ENCODE measurements at places on chromosomes 2 and 18.

GRCh38 chr2:231634412-231634811 lies 41.7 kb downstream of the TEX44 start:
- DNase-seq: no peak

- DNase-seq: no peak
Measured at GRCh38 chr2:239389414-239390329, 11.1 kb downstream of the HDAC4 start.

DNA sequence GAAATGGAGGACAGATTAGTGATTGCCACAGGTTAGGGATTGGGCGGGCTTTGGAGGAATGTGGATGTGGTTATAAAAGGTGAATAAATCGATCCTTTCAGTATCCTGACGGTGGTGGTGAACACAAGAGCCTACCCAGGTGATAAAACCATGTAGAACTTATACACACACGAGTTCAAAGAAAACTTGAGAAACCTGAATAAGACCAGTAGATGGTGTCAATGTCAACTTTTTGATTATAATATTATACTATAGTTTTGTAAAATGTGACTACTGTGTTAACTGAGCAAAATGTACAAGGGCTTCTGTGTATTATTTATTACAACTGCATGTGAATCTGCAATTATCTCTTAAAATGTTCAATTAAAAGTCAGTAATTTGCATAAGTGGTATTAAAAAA lies 136.3 kb downstream of the ERBB4 start:
- DNase-seq: no peak

DNA sequence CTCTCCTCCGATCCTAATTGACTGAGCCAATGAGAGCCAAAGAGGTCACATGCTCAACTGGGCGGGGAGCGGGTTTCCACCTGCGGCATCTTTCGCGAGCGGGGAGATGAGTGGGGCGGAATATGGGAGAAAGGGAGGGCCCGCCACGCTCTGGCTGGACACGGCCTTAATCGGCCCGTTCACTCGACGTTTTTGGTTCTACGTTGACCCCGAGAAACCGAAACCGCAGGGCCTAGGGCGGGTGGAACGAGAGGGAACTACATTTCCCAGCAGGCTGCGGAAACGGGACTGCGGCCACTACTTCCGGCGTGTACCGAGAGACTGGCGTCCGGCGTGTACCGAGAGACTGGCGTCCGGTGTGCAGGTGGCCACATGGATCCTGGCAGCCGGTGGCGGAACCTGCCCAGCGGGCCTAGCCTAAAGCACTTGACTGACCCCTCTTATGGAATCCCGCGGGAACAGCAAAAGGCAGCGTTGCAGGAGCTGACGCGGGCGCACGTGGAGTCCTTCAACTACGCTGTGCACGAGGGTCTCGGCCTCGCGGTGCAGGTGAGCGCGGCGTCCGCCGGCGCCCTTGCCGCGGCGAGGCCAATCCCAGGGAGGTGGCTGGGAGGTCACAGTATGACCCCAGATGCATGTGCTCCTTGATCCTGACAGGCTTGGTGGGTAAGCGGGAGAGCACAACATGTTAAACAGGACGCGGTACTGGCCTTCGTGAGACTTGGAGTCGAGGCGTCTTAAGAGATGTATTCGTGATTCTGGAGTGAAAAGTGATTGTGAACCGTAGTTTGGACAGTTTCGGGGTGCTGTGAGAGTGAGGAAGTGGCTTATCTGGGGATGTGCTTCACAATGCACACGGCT lies at the start of gene POLR1B:
POLR1B (plus strand) TSS at position 343 of the 861 bp plus-strand sequence; CDS start at position 373, 30 bp downstream.
- peak; percentile 64 for DNase-seq

GRCh38 chr2:72851333-72851732 lies 25.5 kb upstream of the EXOC6B start:
- DNase-seq: no peak

GRCh38 chr18:48693625-48694262 lies 154.9 kb downstream of the CTIF start:
- no peak for DNase-seq

DNA sequence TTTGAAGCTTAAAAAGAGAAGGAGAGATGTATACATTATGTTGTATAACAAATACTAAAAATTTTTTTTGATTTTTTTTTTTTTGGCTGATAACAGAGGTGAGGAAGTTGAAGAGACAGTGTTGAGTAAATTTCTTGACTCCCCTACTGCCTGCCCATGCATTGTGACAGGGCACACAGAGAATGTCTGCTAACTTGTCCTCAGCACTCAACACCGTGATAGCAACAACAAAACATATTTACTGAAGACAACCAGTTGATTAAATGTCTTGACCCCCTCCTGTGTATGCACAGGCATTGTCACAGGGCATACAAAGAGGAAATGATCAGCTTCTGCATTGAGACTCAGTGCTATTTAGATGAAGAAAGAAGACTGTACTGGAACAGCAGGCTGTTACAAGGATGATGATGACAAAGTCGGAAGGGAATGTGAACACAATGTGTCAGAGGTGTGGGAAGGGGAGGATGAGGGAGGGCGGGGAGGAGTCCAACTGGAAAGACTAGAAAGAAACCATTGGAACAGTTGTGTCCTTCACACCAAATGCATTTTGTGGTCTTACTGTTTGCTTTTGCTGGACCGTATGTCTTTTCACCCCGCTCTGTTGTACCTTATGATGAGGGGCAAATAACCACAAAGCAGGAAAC lies 89.5 kb downstream of the CERS6 start:
- DNase-seq: no peak

DNA sequence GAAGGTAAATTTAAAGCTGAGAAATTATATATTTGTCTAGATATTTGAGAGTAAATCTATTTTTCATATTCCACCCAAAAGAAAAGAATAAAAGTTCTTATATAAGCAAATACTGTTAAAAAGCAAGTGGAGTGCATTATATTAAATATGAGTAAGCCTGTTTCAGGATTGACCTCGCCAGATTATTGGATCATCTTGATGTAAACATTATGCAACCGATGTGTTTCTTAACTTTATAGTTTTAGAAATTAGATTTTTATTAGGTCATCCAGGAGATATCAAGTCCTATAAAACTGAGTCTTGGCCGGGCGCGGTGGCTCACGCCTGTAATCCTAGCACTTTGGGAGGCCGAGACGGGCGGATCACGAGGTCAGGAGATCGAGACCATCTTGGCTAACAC lies 100.3 kb upstream of the MSTN start:
- DNase-seq: no peak

GRCh38 chr2:138269765-138270164 lies 231.8 kb upstream of the SPOPL start:
- DNase-seq: no peak

DNA sequence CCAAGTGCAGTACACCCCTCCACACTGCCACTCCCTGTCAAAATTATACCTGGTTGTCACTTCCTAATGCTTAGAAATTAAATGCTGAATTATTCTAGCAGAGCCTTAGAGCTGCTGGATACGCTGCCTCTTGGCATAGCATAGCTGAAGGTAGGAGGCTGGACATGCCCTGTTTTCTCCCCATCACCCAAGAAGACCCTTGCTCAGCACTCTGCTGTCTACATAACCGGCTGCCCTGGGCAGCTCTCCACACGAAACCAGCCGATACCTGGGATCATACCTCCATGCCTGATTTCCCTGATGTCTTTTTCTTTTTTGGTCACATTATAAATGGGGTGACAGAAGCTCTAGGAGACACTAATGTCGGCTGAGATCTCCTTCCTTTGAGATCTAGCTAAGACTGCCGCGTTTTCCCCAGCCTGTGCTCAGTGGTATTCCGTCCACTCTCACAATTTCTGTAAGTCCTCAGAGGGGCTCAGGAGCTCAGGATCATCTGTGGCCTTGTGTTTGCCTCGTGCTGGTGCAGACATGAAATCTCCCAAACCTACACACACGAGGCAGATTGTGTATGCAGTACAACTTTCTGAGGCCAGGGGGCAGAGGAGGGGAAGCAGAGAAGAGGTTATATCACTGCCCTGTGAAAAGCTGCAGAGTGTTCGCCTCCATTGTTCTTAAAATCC lies 13.5 kb upstream of the ZAP70 start:
- DNase-seq: peak; percentile 55

DNA sequence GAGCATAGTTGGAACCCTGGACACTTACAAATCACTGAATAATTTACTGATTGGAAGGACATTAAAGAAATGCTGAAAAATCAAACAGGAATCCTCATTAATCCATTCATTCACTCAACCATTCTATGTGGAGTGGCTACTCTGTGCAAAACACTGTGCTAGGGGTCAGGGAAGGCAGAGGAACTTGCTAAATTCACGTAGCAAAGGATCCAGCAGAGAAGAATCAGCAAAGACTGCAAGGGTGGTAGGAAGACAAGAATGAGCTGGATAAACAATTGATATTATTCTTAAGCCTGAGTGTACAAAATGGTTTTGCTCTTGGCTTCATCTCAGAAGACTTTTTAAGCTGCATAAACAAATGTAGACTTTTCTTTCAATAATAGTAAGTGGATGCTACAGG lies 164.3 kb upstream of the CAVIN2 start:
- DNase-seq: no peak

DNA sequence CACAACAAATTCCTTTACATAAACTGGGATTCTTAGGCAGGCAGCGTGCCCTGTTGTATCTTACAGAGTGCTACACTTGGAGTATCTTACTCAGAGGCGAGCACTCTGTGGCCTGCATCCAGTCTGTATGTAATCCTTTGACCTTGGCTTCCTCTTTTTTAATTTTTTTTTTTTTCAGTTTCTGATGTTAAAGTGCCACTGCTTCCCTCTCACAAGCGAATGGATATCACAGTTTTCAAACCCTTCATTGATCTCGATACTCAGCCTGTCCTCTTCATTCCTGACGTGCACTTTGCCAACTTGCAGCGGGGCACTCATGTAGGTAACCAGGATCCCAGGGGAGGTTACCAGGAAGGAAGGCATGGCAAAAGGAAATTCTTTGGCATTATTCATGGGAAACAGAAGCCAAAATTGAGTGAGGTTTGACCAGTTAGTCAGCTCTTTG lies 40.4 kb downstream of the GRHL1 start:
- no peak for DNase-seq

DNA sequence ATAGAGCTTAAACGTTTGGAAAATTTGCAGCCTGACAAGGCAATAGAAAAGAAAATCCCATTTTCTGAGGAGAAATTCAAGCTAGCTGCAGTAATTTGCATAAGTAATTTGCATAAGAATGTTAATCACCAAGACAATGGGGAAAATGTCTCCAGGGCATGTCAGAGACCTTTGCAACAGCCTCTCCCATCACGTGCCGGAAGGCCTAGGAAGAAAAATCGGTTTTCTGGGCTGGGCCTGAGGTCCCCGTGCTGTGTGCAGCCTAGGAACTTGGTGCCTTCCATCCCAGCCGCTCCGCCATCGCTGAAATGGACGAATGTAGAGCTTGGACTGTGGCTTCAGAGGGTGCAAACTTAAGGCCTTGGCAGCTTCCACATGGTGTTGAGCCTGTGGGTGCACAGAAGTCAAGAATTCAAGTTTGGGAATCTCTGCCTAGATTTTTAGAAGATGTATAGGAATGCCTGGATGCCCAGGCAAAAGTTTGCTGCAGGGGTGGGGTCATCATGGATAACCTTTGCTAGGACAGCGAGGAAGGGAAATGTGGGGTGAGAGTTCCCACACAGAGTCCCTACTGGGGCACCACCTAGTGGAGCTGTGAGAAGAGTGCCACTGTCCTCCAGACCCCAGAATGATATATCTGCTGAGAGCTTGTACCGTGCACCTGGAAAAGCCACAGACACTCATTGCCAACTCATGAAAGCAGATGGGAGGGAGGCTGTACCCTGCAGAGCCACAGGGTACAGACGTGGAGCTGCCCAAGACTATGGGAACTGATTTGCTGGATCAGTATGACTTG lies 164.6 kb downstream of the GULP1 start:
- no peak for DNase-seq

DNA sequence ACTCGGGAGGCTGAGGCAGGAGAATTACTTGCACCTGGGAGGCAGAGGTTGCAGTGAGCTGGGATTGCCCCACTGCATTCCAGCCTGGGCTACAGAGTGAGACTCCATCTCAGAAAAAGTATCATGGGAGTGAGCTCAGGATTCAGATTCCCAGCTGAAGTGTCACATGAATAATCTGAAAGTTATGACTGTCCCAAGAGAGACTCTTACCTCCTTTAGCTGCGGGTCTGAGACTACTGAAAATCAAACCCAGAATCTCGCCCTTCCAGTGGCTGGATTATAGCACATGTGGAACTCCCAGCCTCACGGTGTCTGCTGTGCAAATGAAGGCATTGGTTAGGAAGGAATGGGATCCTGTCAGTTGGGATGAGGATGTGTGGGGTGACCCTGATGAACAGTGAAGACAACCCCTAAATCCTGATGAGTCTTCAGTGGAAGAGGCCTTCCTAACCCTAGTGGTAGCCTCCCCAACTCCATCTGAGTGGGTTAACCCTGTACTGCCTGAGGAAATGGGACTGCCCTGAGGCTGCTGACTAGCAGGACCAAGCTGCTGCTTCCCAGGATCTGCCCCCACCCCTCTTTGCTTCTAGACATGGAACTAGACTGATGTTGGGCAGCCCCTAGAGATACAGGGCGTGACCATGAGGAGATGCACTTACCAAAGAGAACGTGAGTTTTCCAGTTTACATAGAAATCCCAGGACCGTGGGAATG lies 16.5 kb downstream of the BOK start:
- no peak for DNase-seq

DNA sequence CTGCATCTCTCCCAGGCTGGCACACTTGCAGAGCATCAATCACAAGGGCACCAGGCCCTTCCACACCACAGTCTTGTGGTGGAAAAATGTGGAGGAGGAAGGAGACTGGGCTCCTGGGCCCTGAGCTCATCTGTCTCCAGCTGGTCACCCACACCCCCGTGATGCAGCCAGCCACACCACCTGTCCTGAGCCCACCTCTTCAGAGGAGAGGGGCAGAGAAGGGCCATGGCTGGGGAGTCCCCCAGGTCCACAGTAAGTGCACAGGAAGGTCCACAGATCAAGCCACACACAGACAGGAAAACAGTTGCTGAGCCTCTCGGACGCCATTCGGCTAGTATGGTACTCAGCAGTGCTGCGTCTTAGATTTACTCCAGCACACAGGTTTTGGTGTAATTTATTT lies 203.5 kb upstream of the SALL3 start:
- DNase-seq: no peak

All from stimulated activated CD8-positive, alpha-beta memory T cell treated with anti-CD3 and anti-CD28 coated beads, Interleukin-4, amount 100 ng/mL, for 24 hours (primary cell).